ENCODE measurements at places on chromosomes 7 and 10.
A peak's percentile ranks its signal among the peaks of the same experiment; 100 is the strongest.

DNA sequence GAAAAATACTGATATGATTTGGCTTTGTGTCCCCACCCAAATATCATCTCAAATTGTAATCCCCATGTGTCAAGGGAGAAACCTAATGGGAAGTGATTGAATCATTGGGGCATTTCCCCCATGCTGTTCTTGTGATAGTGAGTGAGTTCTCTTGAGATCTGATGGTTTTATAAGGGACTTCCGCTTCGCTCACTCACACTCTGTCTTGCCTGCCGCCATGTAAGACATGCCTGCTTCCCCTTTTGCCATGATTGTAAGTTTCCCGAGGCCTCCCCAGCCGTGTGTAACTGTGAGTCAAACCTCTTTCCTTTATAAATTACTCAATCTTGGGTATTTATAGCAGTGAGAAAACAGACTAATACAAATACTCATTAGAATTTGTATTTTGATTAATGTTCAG is 5.1 kb upstream of the MRPS17 start:
- DNase-seq, result no peak

DNA sequence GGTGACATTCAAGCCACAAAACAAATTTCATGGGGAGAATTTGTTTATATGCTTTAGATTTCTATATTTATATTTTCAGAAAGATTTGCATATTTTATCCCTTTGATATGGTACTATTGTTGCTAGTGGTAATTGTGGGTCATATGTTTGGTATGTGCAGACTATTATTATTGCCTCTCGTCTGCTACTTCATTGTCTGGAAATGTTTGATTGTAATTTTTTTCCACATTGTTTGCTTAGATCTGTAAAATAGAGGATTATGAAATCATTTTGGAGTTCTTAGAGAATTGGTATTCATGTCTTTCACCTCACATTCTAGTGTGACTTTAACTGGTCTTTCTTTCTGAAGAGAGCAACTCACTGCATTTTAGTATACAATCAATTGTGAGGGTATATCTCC is 44.7 kb downstream of the MYO3A start:
- DNase-seq, result no peak

GRCh38 chr7:2357571-2357970 is 2.9 kb downstream of the EIF3B start:
- no peak for DNase-seq

DNA sequence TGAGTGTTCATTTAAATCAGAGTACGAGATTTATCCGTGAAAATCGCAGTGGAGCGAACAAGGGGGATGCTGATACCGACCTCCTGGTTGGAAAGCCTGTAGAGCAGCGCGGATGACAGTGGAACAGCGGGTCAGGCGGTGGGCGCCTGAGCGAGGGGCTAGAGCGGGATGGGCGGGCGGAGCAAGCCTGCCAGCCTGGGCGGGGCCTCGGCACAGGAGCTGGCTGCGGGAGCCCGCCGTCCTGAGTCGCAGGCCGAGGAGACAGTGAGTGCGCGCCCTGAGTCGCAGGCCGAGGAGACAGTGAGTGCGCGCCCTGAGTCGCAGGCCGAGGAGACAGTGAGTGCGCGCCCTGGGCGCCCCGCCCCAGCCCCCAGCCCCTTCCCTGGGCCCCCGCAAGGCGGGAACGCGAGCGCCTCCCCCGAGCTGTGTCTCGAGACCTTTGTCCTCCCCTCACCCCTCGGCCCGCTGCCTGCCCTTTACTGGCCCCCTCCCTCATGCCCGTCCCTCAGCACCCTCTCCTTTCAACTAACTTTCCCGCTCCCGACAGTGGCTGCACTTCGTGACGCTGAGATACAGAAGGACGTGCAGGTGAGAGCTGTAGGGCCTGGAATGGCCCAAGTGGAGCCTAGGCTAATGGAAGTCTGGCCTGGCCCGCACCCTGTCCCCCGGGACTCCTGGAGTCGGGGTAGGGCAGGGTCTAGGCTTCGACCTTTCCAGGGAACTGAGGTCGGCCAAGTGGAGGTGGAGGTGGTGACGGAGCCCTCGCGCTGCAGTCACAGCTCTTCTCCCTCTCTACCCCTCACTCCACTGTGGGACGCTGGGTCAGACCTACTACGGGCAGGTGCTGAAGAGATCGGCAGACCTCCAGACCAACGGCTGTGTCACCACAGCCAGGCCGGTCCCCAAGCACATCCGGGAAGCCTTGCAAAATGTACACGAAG is at the start of gene AS3MT:
AS3MT (plus strand) TSS at position 213 of the 941 bp plus-strand sequence; CDS start at position 336, 123 bp downstream.
- DNase-seq, result no peak

DNA sequence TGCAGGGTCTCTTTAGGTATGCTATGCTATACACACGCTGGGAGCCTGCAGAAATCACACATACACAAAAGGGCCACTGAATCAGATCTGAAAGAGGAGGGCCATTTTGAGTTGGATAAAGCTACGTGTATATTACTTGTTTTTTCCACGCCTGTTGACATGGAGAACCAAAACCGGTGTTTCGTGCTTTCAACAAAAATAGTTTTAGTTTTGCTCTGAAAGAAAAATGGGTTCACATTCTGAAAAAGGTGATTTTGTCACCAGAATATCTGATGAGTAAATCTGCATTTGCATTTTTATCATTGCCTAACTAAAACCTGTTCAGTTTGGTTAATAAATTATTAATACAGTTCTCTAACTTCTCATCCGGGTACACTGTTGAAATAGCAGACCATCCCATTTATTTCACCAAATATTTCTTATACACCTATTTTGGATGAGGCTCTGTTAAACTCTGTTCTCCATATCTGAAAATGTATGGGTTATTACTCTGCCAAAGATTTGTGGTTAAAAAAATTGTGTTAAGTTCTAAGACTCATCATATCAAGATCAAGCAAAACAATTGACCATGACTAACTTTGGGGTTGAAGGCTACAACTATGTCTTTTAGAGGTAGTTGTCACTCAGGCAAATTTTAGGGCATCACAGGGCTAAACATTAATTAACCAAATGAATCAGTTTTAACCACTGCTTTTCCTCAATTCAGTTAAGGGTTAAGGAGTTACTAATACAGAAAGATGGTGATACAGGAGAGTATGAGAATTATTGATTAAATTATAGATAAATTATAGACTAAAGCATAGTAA is 101.2 kb upstream of the RPA3 start:
- no peak for DNase-seq

DNA sequence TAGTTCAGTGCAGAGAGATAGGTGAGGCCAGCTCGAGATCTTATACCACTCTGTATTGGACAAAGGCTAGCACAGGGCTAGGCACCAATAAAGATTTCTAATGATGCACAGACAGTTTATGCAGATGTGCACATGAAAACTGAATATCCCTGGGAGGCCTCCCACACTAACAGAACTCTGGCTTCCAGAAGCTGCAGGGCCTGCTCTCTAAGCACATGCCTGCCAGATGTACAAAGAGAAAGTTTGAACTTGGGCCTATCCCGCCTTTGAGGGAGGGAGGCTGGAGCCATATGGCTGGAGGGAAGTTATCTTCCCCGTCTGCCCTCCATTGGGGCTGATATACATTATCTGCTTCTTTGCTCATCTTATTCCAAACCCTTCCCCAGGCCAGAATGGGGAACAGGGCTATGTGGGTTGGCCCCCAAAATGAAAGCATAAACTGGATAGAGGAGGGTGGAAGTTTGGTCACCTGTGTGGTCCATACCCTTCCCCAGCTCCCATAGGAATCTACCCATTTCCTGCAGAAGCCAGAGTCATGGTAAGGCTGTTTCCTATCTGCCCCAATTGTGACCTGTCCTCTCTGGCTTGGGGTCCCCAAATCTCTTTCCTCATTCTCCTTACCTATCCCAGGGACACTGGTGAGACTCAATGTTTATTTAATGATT is 3.8 kb downstream of the KAZALD1 start:
- no peak for DNase-seq

GRCh38 chr7:107474104-107474521 is 4.3 kb downstream of the GPR22 start:
- DNase-seq, result no peak

DNA sequence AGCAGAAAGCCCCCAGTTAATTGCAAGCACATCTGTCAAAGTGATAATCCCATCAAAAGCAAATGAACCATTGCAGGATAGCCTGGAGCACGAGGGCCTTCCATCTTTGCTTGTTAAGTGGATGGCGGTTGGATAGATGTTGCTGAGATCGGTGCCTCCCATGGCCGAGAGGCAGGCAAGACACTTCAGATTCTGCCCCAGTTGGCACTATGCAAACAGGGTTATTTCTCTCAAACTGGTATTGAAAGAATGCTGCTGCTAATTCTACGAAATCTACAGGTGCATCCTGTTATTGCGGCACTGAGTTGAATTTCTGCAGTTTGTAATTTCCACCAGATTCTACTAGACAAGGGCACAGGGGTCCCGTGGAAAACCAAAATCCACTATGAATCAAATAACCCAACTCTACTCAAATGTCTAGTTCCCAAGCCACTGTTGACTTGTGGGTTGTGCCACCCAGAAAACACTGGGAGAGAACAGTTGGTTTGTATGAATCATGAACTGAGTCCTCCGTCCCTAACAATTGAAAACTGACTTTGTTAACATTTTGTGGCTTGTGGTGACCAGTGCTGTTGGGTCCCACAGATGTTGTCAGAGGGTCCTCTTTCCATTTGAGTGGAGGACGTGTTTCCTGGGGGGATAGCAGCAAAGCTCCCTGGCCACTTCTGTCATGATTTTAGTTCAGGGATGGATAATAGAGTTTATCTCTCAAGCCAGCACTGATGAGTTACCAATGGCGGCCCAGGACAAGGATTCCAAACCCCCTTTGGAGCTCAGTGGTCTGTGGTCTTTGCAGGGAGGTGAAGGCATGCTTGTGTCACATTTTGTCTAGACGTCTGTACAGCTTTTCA is 7.1 kb upstream of the IL2RA start:
- no peak for DNase-seq

DNA sequence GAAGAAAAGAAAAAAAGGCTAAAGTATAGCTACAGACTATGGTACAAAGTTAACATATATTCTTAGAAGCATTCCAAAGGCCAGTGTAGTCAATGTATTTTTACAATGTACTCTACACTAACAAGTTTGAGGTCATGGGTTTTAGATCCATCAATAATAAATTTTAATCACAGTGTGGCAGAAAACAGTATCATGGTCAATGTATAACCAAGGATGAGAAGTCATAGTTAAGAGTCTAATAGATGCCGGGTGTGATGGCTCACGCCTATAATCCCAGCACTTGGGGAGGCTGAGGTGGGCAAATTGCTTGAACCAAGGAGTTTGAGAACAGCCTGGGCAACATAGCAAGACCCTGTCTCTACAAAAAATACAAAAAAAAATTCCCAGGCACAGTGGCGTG is 53.1 kb downstream of the SLC16A12 start:
- DNase-seq, result no peak

DNA sequence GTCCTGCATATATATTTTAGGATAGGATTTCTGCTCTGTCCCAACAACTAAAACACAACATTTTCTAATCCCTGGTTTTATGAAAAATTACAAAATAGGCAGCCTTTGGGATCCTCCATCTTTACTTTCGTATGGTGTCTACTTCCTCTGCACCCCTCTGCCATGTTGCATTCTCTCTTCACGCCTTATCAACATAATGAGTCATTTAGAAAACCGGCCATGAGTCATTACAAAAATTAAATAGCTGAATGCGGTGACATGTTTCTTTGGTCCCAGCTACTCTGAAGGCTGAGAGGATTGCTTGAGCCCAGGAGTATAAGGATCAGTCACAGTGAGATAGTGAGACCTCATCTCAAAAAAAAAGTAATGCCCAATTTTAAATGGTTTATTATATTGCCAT is 148.1 kb upstream of the CELF2 start:
- no peak for DNase-seq

DNA sequence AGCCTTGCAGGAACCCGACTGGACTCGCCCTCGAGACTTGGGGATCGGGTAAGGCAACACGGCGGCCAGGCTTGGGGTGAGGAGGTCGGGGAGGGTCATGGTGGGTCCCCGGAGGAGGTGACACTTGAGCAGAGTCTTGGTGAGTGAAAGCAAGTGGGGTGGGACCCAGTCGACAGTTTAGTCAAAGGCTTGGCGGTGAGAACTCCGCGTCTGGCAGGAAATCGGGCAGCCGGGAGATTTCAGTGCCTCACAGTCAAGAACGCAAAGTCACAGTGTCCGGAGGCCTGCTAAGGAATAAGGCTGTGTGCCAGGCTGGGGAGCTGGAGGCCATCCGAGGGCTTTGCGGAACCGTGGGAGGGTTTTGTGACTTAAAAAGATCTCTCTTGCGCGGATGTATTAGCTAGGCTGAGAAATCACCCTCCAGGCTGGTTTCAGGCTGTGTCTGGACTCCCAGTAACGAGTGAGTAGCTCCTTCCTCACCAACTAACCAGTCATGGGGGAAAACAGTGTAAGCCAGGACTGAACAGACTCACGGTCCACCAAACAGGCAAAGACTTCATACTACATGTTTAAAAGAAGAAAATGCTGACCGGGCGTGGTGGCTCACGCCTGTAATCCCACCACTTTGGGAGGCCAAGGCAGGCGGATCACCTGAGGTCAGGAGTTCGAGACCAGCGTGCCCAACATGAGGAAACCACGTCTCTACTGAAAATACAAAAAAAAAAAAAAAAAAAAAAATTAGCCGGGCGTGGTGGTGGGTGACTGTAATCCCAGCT is 613 bp downstream of the AP5Z1 start:
- DNase-seq, result peak; percentile 32

- DNase-seq, result no peak
These were observed 59.6 kb upstream of the LYZL1 start for GRCh38 chr10:29229258-29229705.

GRCh38 chr7:28774261-28774988 is 183.7 kb downstream of the TRIL start:
- no peak for DNase-seq

DNA sequence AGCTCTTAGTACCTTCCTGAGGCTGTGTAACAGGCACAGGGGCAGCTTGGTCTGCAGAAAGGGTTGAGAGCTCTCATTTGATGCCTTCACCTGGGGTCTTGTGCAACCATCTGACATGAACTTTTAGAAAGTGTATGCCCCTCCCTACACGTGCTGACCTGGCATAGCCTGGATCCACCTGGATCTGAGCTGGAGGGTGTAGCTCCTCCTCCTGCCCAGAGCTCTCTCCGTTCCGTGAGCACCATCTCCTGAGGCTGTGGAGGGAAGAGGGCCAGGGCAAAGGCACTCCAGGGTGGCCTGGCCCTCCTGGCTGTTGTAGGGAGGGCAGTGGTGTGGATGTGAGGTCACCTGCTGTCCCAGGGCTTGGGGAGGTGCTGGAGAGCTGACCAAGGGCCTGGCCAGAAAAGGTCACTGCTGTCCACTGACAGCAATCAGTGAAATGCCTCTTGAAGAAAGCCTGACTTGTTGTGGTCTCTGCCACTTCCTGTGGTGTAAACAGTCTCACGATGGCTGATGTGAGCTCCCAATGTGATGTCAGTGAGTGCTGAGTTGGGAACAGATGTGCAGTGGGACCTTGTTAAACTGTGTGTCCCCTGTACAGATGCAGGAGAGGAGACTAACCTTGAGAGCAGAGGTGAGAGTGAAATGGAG is 23.0 kb downstream of the AMZ1 start:
- DNase-seq, result no peak

DNA sequence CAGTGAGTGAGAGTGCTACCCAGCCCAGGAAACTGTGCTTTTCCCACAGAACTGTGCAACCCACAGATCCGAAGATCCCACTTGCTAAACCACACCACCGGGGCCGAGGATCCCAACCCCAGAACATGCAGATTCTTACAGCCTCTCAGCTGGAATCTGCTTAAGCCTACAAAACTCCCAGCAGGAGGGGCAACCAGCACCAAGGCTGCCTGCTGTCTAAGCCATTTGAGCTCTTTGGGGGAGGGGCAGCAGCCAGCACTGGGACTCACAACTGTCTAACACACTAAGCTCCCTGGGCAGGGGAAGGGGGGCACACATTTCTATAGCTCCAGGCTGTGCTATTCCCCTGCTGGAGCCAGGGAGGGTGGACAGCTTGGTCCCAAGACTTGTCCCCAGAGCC is 529.9 kb downstream of the XPNPEP1 start:
- no peak for DNase-seq

GRCh38 chr7:27103489-27104226 is 1.2 kb upstream of the HOXA2 start:
- no peak for DNase-seq

Measured in activated T-cell treated with anti-CD3 and anti-CD28 coated beads for 24 hours (primary cell).